ENCODE measurements at places on chromosomes 6 and 20. TPM values are rescaled to one million over a fixed set of nuclear protein-coding genes. Genes with fewer than 3 reads are reported as not detected.

The TGM2 gene
- 15.5 TPM for total RNA-seq

DNA sequence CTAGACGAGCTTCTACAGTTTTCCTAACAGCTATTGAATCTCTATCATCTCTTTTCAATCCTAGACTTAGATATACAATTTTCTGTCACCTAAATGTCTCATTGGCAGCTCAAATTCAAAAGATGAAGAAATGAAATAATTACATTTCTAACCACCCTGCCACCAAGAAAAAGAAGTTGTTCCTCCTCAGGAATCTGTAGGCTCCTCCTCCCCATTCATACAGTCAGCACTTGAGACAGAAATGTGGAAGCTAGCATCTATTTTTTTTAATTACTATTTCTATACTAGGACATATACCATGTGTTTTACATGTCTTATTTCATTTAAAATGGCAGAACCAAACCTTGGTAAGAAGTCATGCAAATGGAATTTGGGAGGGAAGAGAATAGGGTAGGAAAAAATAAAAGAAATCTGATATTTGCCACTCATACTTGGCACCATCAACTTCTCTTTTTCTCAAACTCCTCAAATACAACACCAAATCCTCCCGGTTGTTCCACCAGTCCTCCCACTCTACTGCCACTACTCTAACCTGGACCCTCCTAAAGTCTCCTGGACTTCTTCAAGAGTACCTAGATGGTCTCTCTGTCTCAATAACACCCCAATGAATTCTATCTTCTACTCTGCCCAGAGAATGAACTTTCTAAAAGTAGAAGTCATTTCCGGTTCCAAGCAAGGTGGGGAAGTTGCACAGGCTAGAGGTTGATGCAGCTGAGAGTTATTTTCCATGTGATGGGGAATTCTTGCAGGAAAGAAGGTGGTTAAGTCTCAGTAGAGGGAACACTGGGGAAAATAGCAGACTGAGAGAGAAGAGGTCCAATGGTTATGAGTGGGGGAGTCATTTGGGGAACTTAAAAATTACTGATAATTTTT lies 54.1 kb downstream of the ATXN1 start:
- H3K4me1 ChIP-seq = no peaks in the 10 kb centered on the region
- no peak overlapping the region for H3K4me3 ChIP-seq
- no peaks in the 10 kb centered on the region for H3K36me3 ChIP-seq
- DNase-seq = no peak

DNA sequence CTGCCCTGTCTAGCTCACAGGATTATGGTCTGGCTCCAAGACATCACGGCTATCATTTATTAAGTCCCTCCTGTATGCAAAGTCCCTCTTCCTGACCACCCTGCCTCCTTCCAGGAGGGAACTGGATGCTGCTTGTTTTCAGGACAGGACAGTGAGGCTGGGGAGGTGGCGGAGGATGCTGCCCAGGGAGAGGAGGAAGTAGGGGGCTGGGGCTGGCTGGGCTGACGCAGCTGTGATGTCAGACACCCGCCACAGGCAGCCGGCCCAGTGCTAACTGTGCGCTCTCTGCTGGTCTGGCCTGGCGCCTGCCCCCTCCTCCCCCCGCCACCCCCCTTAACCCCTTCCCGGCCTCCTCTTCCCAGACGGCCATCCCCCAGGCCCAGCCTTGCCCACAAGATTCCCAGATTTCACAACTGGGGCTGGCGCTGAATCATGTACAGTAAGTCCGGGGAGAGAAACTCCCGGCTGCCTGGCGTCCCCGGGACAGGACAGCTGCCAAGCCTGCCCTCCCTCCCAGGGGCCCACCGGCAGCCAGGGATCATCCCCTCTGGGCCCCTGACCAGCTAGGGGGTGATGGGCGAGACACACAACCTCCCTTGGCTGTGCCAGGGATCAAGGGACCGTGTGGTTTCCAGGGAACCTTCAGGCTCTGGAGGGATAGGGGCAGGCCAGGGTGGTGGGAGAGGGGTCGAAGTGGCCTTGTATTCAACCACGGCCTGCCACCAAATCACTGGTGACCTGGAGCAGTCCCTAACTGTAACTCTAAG lies 118.1 kb downstream of the CEBPB start:
- peak; percentile 41 for DNase-seq
- peaks cover 48% of the 10 kb centered on the region for H3K4me1 ChIP-seq
- no peak overlapping the region for H3K4me3 ChIP-seq
- no peaks in the 10 kb centered on the region for H3K36me3 ChIP-seq
- H3K27me3 ChIP-seq = no peaks in the 10 kb centered on the region

GRCh38 chr6:81969011-81969410 lies 216.5 kb upstream of the TENT5A start:
- H3K4me1 ChIP-seq = no peaks in the 10 kb centered on the region
- H3K27ac ChIP-seq = no peak overlapping the region
- H3K36me3 ChIP-seq = no peaks in the 10 kb centered on the region
- DNase-seq = no peak

DNA sequence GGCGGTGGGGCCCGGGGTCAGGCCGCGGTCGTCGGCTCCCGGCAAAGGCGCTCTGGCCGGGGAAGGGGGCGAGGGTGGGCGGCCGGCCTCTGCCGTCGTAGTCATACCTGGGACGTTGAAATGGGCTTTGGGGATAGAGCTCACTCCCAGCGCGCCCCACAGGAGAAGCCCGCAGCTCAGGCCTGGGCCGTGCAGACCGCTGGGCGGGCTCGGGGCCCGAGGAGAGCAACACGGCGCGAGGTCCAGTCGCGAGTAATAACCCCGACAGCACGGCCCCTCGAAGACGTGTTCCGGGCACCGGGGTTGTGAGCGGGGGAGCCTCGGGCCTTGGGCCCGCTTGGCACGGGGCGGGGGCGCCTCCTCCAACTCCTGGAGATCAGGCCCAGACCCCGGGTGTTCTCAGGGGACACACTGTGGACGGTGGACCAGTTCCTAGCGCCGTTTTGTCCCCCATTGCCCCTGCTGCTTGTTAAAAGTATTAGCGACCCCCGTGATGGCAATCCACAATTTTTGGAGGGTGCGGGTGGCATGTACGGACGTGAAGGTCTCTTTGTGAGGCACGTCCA lies 10.9 kb downstream of the FOXC1 start:
- H3K27ac ChIP-seq = peak overlapping the region; percentile 93
- peaks cover 30% of the 10 kb centered on the region for H3K4me1 ChIP-seq
- H3K4me3 ChIP-seq = peak overlapping the region; percentile 24
